ENCODE measurements at places on chromosomes 5 and 9.

DNA sequence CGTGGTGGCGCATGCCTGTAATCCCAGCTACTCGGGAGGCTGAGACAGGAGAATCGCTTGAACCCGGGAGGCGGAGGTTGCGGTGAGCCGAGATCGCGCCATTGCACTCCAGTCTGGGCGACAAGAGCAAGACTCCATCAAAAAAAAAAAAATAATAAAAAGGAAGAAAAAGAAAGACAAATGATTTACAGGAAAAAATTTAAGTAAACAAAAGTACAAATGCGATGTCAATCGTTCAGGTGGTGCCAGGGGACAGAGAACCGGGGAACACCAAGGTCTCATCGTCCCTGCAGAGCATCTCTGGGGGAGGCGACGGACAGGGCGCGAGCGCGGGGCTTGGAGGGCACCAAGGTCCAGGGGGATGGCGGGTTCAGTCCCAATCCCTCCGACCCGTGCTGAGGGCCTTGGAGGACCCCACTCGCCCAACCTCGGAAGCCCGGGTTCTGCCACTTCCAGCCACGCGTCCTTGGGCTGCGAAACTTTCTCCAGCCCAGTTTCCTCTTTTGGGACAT, 607 bp upstream of the HNRNPAB start:
- peaks cover 35% of the 10 kb centered on the region for H3K36me3 ChIP-seq
- H3K27ac ChIP-seq, result peak overlapping the region; percentile 83
- H3K4me1 ChIP-seq, result peaks cover 2% of the 10 kb centered on the region

DNA sequence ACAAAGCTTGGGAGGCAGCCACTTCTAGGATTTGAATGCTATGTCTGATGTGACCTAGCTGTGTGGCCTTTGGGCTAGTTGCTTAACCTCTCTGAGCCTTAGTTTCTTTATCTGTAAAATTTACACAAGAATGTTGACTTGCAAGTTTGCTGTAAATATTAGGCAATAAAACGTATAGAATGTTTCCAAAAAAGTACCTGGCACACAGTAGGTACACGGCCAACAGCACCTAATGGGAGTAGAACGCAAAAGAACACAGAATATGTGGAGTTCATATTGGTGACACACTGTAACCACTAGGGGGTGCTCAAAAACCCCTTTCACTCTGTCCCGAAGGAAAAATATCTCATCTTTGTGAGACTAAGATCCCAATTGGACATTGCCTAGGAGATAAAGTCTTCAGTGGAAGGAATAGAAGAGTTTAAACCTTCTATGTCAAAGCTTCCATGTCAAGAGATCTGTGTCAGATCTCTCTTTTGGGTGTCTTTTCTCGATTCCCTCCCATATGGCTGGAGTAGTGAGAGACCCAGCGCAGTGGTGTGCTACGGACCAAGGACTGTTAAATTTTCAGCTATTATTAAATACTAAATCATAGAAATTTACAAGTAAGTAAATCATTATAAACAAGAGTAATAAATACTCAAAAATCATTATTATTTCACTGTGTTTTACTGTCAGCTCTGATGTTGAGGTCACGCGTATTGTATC, 145.4 kb upstream of the RAD23B start:
- no peaks in the 10 kb centered on the region for H3K4me1 ChIP-seq
- H3K4me3 ChIP-seq, result no peak overlapping the region
- H3K27me3 ChIP-seq, result no peaks in the 10 kb centered on the region
- H3K27ac ChIP-seq, result no peak overlapping the region

DNA sequence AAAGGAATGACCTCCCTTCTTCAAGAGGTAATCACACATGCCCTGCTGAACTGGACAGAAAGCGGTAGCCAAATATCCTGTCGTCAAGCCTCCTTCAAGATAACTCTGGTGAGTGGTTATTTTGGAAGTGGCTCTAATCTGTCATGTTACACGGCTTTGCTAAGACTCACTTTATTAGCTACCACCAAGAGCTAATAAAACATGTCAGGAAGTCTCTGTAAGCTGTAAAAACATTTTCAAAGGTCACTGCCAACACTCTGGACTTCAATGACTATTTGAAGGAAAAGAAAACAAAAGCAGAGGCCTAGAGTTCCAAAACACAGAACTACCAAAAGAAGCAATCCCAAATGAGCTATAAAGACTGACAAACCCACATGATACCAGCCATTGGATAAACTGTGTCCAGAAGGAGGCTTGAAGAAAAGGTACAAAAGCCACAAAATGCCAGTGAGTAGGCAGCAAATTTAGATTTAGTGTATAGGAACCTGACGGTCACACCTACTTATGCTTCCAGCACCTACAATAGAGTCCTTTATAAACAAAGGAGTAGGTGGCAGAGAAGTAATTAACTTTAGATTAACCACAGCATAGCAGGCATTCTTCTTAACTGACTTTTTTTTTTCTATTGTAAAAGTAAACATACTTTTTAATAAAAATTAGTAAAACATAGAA, 97.3 kb upstream of the EQTN start:
- H3K27ac ChIP-seq, result no peak overlapping the region
- peaks cover 6% of the 10 kb centered on the region for H3K4me1 ChIP-seq
- H3K4me3 ChIP-seq, result no peak overlapping the region
- H3K36me3 ChIP-seq, result no peaks in the 10 kb centered on the region

GRCh38 chr5:56093970-56094369, 99.2 kb upstream of the IL6ST start:
- H3K4me1 ChIP-seq, result no peaks in the 10 kb centered on the region
- no peaks in the 10 kb centered on the region for H3K27me3 ChIP-seq
- no peak for DNase-seq
- H3K4me3 ChIP-seq, result no peak overlapping the region

DNA sequence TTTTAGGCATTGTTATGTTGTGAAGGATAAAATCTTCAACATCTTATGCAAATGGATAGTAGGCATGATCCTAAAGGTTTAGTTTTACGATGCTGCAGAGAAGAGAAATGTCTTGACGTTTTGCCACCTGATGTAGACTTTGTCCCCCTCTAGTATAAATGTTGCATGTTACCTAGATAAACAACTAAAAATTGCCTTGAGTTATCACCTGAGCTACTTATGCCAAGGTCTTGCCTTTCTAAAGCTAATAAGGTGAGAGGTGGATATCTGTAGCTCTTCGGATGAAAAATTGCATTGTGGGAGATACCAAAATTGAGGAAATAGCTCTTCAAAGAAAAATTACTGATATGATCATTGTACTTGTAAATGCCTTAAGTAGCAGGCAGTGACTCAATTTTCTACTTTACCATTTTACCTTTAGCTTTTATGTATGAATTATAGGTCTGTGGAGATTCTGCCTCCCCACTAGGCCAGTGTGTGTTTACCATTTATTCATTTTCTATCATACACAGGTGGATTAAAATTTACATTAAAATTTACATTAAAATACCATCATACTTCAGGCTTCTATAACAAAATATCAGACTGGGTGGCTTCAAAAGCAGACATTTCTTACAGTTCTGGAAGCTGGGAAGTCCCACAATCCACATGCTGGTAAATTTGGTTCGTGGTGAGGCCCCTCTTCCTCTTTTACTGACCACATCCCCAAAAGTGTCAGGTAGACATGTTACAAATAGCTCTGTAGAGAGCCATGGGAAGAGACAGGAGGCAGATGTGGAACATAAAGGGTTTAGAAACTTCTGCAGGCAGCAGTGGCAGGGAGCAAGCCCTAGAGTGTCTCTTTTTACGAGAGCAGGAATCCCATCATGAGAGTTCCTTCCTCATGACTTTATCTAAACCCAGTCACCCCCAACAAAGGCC, 100.7 kb upstream of the ERBIN start:
- H3K27me3 ChIP-seq, result no peaks in the 10 kb centered on the region
- no peak overlapping the region for H3K27ac ChIP-seq
- H3K4me1 ChIP-seq, result no peaks in the 10 kb centered on the region
- H3K4me3 ChIP-seq, result no peak overlapping the region
- DNase-seq, result no peak

- H3K36me3 ChIP-seq, result peaks cover 3% of the 10 kb centered on the region
- H3K27ac ChIP-seq, result no peak overlapping the region
- DNase-seq, result no peak
- peaks cover 4% of the 10 kb centered on the region for H3K4me1 ChIP-seq
- H3K27me3 ChIP-seq, result no peaks in the 10 kb centered on the region
Observed at GRCh38 chr9:110104261-110104809, 103.6 kb downstream of the C9orf152 start.

- H3K4me1 ChIP-seq, result peaks cover 5% of the 10 kb centered on the region
- no peak overlapping the region for H3K27ac ChIP-seq
Observed at GRCh38 chr5:57831932-57832331, 349.3 kb upstream of the ACTBL2 start.

GRCh38 chr5:141567513-141568117, 51.2 kb downstream of the DIAPH1 start:
- no peak overlapping the region for H3K4me3 ChIP-seq
- H3K36me3 ChIP-seq, result peaks cover 30% of the 10 kb centered on the region
- no peaks in the 10 kb centered on the region for H3K4me1 ChIP-seq
- H3K27ac ChIP-seq, result no peak overlapping the region
- DNase-seq, result no peak
- H3K27me3 ChIP-seq, result no peaks in the 10 kb centered on the region

GRCh38 chr5:160311491-160312133, 752 bp downstream of the CCNJL start:
- H3K27ac ChIP-seq, result no peak overlapping the region
- peaks cover 7% of the 10 kb centered on the region for H3K36me3 ChIP-seq
- DNase-seq, result no peak
- H3K4me3 ChIP-seq, result peak overlapping the region; percentile 93
- peaks cover 7% of the 10 kb centered on the region for H3K4me1 ChIP-seq
- no peaks in the 10 kb centered on the region for H3K27me3 ChIP-seq

- DNase-seq, result no peak
- peaks cover 3% of the 10 kb centered on the region for H3K4me1 ChIP-seq
- no peak overlapping the region for H3K27ac ChIP-seq
- no peak overlapping the region for H3K4me3 ChIP-seq
Observed at GRCh38 chr5:172827841-172828240, 6.2 kb upstream of the ERGIC1 start.

Data from H1 (cell line).